NCI-H1105 (cell line): ENCODE measurements at places on chromosomes 11 and 22.

DNA sequence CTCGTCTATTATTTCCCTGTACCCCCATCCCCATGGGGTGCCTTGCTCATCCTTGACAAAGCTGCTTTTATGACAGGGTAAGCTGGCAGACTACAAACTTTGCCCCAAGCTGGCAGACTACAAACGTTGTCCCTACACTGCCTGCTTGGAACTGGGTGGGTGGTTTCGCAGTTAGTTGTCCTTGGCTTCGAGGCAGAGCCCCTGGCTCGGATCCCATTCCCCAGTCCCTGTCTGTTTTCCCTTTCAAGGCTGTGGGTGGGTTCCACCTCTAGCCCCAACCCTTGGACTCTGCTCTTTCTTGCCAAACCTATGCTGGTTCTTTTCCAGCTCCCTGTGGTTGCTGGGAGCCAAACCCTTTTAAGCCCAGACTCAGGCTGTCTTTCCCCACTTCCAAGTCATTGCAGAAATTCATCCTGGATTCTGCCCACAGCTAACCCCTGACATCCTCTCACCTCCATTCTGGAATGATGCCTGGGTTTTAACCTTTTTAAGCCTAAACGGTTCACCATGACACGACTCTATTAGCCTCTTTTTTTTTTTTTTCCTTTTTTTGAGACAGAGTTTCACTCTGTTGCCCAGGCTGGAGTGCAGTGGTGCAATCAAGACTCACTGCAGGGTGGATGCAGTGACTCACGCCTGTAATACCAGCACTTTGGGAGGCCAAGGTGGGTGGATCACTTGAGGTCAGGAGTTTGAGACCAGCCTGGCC lies 9.2 kb upstream of the RBM14 start:
- no peak for DNase-seq

DNA sequence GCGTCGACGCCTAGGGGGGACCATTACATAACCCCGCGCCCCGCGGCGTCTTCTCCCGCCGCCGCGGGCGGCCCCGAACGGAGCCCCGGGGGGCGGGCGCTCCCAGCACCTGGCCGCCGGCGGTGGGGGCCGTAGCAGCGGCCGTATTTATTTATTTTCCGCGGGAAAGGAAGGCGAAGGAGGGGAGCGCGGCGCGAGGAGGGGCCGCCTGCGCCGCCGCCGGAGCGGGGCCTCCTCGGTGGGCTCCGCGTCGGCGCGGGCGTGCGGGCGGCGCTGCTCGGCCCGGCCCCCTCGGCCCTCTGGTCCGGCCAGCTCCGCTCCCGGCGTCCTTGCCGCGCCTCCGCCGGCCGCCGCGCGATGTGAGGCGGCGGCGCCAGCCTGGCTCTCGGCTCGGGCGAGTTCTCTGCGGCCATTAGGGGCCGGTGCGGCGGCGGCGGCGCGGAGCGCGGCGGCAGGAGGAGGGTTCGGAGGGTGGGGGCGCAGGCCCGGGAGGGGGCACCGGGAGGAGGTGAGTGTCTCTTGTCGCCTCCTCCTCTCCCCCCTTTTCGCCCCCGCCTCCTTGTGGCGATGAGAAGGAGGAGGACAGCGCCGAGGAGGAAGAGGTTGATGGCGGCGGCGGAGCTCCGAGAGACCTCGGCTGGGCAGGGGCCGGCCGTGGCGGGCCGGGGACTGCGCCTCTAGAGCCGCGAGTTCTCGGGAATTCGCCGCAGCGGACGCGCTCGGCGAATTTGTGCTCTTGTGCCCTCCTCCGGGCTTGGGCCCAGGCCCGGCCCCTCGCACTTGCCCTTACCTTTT lies at the start of gene EP300:
Gene EP300 (plus strand): TSS at position 570 of the 795 bp plus-strand sequence. CDS start 413 bp downstream, outside the sequence.
- DNase-seq = peak; percentile 38

DNA sequence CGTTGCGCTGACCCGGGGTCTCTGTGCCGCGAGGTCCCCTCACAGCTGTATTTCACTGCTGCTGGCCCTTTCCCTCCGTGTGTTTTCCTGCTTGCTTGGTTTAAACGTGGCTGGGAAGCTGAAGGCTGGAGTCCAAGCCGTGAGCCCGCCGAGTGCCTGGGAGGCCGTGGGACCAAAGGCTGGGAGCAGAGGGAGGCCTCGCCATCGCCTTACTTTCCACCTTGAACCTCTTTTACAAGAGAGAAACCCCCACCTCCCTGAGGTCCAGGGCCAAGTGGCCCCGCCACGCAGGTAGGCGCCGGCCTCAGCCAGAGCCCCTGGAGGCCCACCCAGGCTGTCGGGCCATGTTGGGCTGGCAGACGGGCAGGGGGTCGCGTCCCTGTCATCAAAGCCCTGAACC lies 411.6 kb downstream of the TBC1D22A start:
- no peak for DNase-seq

DNA sequence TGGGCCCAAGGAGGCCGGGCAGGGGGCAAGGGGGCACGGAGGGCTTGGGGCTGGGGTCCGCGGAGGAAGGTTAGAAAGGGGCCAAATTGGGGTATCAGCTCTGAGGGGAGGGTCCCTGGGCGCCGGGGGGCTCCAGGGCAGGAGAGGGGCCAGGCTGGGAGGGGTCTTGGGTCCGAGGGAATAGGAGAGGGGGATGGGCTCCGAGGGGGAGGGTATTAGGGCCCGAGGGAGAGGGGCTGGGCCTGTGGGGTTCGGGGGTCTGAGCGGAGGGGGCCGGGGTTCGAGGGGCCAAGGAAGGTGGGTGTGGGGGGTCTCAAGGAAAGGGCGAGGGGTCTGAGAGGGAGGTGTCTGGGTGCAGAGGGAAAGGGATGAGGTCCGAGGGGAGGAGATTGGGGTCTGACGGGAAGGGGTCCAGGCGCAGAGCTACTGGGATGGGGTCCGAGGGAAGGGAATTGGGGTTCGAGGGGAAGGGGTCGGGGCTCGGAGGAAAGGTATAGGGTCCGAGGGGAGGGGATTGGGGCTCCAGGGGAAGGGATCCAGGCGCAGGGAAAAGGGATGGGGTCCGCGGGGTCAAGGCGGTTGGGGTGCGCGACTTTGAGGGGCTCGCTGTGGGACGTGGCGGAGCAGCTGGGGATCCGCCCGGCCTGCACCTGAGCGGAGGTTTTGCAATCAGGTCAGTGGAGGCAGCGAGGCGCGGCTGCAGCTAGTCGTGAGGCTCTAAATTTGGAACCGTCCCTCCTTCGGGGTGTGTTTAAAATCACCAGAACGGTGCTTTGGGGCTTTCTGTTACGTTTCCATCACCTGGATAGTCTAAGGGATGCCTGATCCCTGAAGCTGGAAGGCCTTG lies 728 bp downstream of the CTTN start:
- DNase-seq = no peak

DNA sequence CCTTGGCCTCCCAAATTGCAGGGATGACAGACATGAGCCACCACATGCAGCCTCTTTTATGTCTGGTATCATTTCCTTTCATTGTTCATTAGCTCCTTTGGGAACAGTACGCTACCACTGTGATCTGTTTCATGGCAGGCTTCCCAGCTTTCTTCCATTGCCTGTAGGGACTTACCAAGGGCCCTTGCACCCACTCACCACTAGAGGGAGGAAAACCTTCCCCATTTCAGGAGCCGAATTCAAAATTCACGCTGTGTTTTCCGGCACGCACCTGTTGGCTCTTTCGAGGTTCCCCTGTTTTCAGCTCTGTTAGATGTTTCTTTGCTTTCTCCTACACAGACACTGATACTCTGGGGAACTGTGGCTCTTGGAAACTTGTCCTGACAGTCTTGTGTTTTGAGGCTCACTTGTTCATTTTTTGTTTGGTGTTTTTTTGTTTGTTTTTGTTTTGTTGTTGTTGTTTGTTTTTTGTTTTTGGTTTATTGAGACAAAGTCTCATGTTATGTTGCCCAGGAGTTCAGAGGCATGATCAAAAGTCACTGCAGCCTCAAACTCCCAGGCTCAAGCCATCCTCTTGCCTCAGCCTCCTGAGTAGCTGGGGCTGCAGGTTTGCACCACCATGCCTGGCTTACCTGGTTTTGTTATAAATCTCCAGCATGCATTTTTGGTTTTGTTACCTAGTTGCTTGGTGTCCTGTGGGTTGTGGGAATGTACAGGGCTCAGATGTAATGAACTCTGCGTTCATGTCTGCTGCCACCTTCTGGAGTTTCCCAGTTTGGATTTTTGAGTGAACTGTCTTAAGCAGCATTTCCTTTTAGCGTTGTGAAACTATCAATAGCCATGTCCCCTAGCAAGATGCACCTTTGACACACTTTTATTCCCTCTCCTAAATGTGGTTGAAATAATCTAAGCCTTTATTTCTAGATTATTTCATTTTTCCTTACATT lies 2.3 kb downstream of the KRTAP5-11 start:
- DNase-seq = peak; percentile 63

GRCh38 chr22:46229701-46230100 lies 20.4 kb downstream of the CDPF1 start:
- no peak for DNase-seq

- peak; percentile 50 for DNase-seq
Measured at GRCh38 chr11:78645226-78646202, 70.8 kb upstream of the NARS2 start.

DNA sequence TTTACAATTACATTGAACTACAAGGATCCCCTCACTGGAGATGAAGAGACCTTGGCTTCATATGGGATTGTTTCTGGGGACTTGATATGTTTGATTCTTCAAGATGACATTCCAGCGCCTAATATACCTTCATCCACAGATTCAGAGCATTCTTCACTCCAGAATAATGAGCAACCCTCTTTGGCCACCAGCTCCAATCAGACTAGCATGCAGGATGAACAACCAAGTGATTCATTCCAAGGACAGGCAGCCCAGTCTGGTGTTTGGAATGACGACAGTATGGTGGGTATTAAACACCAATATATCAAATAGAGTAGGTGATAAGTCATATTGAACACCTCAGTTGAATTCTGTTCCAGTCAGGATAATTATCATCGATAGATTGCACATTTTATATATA lies 4.4 kb downstream of the FBXO7 start:
- DNase-seq = no peak

DNA sequence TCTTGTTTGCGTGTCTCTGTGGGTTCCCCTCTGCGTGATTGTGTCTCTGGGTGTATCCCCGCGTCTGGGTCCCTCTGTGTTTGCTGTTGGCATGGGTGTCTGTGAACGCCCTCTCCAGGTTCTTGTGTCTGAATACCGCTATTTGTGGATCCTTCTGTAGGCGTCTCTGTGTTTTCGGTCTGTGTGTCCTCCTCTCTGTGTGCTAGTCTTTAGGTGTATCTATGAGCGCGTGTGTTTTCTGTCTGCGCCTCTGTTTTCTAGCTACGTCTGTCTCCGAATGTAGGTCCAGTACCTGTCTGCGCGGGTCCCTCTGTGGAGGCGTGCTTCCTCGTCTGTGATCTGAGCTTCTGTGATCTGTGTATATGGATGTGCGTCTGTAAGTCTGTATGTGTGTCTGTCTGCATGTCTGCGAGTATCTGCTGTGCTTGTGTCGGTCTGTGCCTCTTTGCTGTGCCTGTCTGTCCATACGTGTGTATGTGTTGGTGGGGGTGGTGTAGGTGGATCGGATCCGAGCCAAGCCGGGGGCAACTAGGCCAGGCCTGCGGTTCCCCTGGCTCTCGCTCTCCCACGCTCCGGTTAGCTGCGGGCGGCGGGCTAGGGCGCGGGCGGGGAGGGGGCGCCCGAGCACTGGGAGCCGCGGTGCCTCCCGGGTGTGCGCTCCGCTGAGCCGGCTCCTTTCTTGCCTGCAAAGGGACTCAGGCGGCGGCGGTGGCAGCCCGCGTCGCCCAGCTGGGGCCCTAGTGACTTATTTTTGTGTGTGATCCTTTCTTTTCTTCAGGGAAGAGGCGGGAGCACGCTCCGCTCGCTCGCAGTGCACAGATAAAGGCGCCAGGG lies 105.3 kb upstream of the E2F8 start:
- peak; percentile 26 for DNase-seq

DNA sequence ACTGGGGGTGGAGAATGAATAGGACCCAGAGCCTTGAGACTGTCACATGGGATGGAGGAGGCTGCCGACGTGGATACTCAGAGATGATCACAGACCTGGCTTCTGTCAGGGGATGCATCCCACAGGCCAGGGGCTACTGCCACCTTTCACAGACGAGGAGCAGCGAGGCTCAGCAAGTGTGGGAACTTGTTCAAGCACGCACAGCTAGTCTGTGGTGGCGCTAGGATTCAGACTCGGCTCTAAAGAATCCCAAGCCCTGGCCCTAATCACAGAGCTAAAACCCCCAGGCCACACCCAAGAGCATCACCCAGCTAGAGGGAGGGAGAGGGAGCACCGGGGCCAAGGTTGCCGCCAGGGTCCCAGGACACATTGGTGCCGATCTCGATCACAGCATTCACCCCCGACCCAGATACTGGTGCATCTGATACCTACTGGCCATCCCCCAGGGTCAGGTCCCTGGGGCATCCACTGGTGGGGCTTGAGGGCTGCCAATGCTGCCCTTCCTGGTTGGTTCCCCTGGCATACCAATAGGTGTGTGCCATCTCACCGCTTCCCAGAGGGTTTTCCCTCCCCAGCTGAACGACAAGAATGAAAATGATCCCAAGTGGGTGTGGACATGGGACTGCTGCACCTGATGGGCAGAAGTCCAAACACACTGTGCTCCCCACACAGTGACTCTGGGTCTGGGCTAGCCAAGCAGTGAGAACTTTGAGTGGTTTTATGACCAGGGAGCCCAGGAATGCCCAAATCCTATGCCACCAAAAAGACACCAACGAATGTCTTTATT lies 6.2 kb downstream of the CHST1 start:
- no peak for DNase-seq

GRCh38 chr11:2888266-2888968 lies 2.8 kb upstream of the CDKN1C start:
- peak; percentile 81 for DNase-seq

DNA sequence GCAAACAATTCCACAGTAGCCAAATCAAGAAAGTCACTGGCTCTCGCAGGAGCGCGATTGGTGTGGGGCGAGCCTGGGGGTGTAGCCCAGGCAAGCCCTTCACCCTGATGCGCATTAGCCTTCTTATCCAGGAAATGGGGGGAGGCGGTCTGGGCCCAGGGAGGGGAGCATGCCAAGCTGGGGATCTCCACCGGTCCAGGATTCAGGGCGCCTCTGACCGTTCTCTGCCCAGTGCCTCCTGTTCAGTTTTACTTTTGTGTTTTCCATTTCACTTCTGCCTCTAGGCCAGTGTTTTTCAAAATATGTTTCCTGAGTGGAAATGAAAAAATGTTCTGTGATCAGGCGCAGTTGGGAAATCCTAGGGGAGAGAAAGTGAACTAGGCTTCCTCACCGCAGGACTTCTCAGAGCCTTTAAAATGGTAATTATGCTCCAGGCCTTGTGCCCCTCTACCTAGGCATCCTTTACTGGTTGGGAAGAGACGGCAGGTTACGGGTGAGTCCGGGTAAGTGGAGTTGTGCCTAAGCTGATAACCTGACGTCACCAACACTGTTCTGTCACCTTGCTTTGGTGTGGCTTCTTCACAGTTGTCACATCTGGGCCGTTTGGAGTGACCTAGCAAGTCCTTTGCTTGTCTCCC lies 18.4 kb downstream of the LRP5 start:
- DNase-seq = no peak

DNA sequence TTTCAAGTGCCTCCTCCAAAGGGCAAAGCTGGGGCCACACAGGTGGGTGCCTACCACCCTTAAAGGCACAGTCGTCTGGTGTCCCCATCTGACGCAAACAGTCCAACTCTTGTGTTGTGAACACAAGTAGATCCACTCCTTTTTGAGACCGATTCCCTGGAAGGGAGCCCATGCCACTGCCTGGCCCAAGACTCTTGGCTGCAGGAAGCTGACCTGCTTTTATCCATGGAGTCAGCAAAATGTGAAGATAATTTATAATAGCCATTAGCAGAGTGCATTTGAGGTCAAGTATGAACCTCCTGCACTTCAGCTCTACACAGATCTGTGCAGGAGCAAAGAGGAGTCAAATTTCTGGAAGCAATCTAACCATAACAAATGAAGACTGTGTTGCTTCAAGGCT lies 68.5 kb downstream of the ADM start:
- no peak for DNase-seq

- no peak for DNase-seq
Measured at GRCh38 chr11:1163321-1163910, 5.7 kb downstream of the MUC5AC start.

GRCh38 chr11:74135127-74135840 lies 35.5 kb downstream of the C2CD3 start:
- no peak for DNase-seq
